T-cell (primary cell): ENCODE measurements at places on chromosomes 13 and 19. TPM values are rescaled to one million over a fixed set of nuclear protein-coding genes. Genes with fewer than 3 reads are reported as not detected.

Gene S1PR5
- 25.0 TPM for total RNA-seq

- no peaks in the 10 kb centered on the region for H3K27me3 ChIP-seq
- no peak overlapping the region for H3K27ac ChIP-seq
- DNase-seq = no peak
- no peaks in the 10 kb centered on the region for H3K36me3 ChIP-seq
These were observed 19.1 kb upstream of the SPATA13 start for GRCh38 chr13:24141333-24141910.

DNA sequence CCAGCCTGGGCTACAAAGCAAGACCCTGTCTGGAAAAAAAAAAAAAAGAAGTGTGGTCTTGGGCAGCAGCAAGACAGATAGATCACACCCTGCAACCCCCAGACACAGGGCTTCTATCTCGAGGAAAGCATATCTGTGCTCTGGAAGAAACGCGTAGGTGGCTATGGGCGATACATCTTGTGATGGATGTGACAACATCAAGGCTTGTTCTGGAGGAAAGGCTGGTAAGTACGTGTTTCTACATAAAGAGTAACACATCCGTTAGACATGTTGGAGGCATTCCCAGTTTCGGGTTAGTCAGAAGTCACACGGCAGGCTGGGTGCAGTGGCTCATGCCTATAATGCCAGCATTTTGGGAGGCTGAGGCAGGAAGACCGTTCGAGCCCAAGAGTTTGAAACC is 6.6 kb upstream of the DHDH start:
- no peak overlapping the region for H3K27ac ChIP-seq
- H3K36me3 ChIP-seq = peaks cover 11% of the 10 kb centered on the region
- no peaks in the 10 kb centered on the region for H3K27me3 ChIP-seq
- H3K4me1 ChIP-seq = no peaks in the 10 kb centered on the region

Gene SIGLEC8
- total RNA-seq = not detected

DNA sequence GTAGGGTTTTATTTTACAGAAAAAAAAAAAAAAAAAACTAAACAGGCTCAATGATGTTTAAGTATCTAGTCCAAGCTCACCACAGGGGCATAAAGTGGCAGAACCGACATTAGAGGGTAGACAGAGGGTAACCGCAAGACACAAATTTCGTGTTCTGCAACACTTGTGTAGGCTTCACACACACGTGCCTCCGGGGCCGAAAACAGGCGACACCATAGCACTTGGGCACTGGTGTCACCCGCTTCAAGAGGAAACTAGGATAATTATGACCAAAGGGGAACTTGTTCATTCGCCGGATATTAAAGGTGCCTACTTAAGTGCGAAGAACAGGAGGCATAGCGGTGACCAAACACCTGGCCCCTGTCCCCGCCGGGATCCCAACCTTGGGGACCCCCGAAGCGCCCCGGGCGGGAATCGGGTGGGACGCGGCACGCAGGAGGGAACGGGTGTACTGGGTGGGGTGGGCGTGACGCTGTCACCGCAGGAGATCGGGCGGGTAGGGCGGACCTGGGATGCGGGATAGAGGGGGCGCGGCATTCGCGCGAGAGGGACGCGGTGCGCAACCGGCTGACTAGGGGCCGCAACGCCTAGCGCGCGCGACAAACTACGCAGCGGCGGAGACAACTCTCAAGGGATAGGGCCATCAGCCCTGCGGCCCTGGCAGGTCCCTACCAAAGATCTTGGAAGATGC is 558 bp downstream of the MZT1 start:
- no peaks in the 10 kb centered on the region for H3K36me3 ChIP-seq
- peaks cover 17% of the 10 kb centered on the region for H3K4me1 ChIP-seq
- peak overlapping the region; percentile 20 for H3K27ac ChIP-seq
- no peaks in the 10 kb centered on the region for H3K27me3 ChIP-seq

- H3K4me3 ChIP-seq = no peak overlapping the region
- no peaks in the 10 kb centered on the region for H3K27me3 ChIP-seq
- no peak for DNase-seq
- H3K4me1 ChIP-seq = no peaks in the 10 kb centered on the region
- no peaks in the 10 kb centered on the region for H3K36me3 ChIP-seq
- no peak overlapping the region for H3K27ac ChIP-seq
These were observed 213.6 kb upstream of the CSNK1A1L start for GRCh38 chr13:37319031-37319443.

DNA sequence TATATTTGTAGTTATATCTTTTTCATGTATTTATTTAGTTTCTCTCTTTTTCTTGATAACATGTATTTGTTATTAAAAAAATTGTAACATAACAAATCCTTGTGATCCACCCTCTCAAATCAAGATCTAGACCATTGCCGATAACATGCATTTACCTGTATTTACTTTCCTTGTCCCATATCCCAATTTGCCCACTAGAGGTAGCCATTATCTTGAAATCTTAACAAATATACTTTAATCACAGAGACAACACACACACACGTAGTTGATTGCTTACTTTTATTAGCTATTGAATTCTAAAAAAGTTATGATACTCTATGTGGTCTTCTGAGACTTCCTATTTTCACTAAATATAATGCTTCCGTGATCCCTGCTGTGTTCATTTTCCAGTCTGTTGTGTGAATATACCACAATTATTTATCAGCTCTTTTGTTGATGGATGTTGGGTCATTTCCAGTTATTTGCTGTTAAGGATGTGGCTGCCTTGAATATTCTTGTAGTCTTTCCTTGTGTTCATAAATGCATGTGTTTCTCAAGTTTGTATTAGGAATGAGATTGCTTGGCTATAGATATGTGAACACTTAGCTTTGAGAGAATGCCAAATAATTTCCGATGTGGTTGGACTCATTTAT is 31.3 kb upstream of the ZMYM2 start:
- H3K4me1 ChIP-seq = no peaks in the 10 kb centered on the region
- H3K36me3 ChIP-seq = no peaks in the 10 kb centered on the region
- no peaks in the 10 kb centered on the region for H3K27me3 ChIP-seq
- no peak overlapping the region for H3K4me3 ChIP-seq
- no peak overlapping the region for H3K27ac ChIP-seq
- peak; percentile 60 for DNase-seq

GRCh38 chr13:23788459-23788858 is 100.7 kb downstream of the MIPEP start:
- no peaks in the 10 kb centered on the region for H3K27me3 ChIP-seq
- no peaks in the 10 kb centered on the region for H3K36me3 ChIP-seq
- H3K4me3 ChIP-seq = no peak overlapping the region
- no peak overlapping the region for H3K27ac ChIP-seq
- H3K4me1 ChIP-seq = no peaks in the 10 kb centered on the region

- H3K27ac ChIP-seq = no peak overlapping the region
- no peaks in the 10 kb centered on the region for H3K27me3 ChIP-seq
- DNase-seq = no peak
- H3K36me3 ChIP-seq = no peaks in the 10 kb centered on the region
- H3K4me3 ChIP-seq = no peak overlapping the region
These were observed 33.6 kb upstream of the EDNRB start for GRCh38 chr13:77952276-77952675.

Gene LILRA6
- 0.58 TPM for total RNA-seq

DNA sequence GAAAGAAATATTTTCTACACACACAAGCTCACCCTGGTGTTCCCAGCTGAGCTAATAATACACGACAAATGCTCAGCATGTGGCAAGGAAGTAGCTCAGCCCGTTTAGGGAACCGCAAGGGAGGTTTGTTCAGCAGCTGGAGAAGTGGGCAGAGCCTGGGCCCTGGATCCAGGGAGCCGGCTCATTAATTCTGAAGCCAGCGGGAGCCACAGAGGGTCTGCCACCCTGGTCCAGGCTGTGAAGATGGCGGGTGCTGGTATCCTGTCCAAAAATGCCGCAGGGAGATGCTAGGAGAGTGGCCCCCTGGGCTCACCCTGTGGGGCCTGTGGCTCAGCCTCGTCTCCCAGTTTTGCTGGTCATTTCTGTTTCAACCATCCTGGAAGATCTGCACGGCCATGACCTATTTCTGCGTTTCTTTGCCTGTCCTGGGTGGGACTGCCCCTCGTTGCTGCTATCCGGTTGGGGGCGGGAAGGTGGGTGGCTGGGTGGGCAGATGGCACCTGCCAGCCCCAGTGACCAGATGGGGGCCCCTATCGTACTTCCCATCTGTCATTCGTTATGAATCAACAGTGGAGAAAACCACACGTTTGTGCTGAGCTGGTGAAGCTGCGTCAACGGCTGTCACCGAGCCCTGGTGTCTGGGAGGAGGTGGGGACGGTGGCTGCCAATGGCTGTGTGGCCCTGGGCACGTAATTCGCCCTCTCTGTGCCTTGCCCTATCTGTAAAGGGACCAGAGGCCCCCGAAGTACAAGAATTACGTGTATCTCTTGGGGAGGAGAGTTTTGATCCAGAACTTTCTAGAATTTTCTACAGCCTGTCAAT is 2.7 kb upstream of the GNA15 start:
- H3K27ac ChIP-seq = peak overlapping the region; percentile 75
- H3K4me3 ChIP-seq = peak overlapping the region; percentile 51
- H3K27me3 ChIP-seq = peaks cover 21% of the 10 kb centered on the region
- H3K36me3 ChIP-seq = no peaks in the 10 kb centered on the region

DNA sequence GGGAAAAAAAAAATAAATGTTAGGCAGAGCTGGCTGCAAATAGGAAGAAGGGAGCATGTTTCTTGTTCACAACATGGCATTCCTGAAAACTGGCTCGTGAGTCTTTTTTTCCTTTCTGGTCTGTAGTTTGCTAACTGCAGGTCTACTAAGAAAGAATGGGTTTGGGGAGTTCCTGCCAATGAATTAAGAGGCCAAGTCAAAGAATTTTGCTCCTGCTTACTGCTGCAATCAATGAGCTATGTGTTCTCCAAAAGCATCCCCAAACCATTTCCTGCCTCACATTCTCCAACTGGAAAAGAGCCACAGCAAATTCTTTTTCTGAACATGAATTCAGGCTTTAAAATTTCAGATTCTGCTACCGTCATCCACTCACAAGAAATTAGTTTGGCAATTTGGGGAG is 88.6 kb downstream of the DCT start:
- no peaks in the 10 kb centered on the region for H3K36me3 ChIP-seq
- no peaks in the 10 kb centered on the region for H3K27me3 ChIP-seq
- DNase-seq = no peak
- no peak overlapping the region for H3K4me3 ChIP-seq

GRCh38 chr19:19170053-19170872 is at the start of gene MEF2B:
Gene MEF2B (minus strand): TSS chr19:19170263. CDS start chr19:19150735, 19,528 bp downstream.
- no peaks in the 10 kb centered on the region for H3K27me3 ChIP-seq
- H3K36me3 ChIP-seq = peaks cover 5% of the 10 kb centered on the region
- no peak within 1 kb of the TSS for H3K27ac ChIP-seq
- no peaks in the 10 kb centered on the region for H3K4me1 ChIP-seq
- DNase-seq = peak; percentile 62
